ENCODE measurements at places on chromosomes 4 and X.

GRCh38 chr4:173161311-173161710 lies 7.3 kb upstream of the GALNT7 start:
- DNase-seq = no peak

- no peak for DNase-seq
These were observed 551.7 kb upstream of the INTU start for GRCh38 chr4:127081041-127081440.

GRCh38 chr4:2929469-2929868 lies 33.7 kb downstream of the NOP14 start:
- DNase-seq = no peak

GRCh38 chrX:100478714-100479306 lies 68.7 kb upstream of the PCDH19 start:
- no peak for DNase-seq

- no peak for DNase-seq
These were observed 466.8 kb upstream of the FAM241A start for GRCh38 chr4:111678479-111678878.

GRCh38 chrX:131816551-131817136 lies 206.5 kb upstream of the STK26 start:
- peak; percentile 73 for DNase-seq

DNA sequence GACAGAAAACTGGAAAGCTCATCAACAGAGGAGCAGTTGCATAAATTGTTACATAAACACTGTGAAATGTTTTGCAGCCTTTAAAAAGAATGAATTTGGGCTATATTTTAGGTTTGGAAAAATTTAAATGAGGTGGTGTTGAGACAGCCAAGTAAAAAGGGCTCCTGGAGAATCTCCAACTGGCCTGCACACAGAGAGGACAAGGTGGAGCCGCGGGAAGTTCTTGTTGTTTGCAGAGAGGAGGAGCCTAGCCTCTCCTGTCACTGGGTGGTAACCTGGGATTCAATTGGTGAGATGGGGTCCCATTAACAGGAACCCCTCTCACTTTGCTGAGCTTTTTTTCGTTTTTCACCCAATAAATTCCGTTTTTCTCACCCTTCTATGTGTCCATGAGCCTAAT lies 13.4 kb downstream of the GIMD1 start:
- DNase-seq = no peak

DNA sequence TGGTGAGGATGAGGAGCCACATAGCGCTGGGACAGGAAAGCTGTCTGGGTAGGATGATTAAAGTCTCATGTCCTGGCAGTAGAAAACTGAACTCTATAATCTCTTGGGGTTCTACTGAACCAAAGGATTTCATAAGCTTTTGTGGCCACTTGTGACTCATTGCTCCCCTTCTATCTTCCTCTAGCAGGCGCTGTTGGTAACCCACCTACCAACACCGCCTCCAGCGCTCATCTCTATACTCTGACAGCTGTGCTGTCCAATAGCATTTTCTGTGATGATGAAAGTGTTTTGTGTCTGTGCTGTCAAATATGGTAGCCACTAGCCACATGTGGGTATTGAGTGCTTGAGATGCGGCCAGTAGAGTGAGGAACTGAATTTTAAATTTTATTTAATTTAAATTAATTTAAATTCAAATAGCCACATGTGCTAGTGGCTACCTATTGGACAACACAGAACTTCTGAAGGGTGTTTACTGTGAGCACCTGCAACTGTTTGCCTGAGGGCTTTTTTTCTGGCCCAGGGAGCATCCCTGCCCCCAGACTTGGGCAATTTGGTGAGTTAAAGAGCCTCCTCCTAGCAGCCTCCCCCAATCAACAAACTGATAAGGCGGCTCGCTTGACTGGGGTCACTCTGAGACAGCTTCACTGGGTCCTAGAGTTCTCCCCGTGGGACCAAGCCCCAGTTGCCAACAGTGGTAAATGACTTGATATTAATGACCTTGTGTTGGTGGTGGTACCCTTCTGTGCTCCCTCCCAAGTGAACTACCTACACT lies 169.2 kb upstream of the ATP6AP2 start:
- DNase-seq = no peak

- DNase-seq = no peak
These were observed 73.6 kb upstream of the COX18 start for GRCh38 chr4:73142995-73143547.

DNA sequence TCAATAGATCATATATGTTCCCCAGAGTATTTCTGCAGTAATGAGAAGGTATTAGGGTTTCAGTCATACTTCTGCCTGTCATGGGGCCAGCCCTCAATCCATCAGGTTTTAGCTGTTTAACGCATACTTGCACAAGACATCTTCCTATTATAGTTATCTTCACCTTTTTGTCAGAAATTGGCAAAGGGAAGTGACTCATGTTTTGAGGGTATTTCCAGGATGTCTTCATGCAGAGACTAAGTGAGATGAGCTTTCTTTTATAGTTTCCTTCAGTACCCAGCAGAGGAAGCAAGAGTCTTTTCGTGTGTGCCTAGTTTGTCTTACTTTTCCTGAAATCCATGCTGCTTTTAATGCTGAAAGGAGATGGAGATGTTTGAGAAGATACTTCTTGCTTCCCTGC lies 9.5 kb downstream of the CSTF2 start:
- DNase-seq = peak; percentile 6

GRCh38 chr4:86891762-86892635 lies at the start of gene C4orf36:
Gene C4orf36, minus strand, starts transcription at chr4:86892422. Its CDS starts 902 bp downstream, at chr4:86891520.
- peak; percentile 22 for DNase-seq

GRCh38 chr4:100489305-100489704 lies 28.5 kb downstream of the EMCN start:
- DNase-seq = no peak

DNA sequence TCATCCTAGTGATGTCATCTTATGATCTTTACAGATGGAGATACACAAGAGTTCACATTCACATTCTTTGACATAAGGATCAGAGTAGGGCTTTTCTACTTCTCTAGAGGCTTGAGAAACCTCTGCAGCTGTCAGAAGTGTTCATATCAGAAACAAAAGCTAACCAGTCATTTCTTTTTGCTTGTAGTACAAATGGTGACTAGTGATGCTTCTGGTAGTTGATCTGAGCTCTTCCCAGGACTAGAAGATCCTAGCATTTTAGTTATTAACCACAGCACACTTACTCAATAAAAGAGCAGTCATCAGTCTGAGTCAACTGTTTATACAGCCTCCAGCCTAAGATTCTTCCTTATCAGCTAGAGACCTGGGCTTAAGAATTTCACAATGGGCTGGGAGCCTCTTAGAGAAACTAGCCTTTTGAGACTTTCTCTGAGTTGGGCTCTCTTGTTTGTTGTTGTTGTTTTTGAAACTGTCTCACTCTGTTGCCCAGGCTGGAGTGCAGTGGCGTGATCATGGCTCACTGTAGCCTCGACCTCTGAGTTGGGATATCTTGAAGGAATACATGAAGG lies 84.1 kb downstream of the TMEM164 start:
- DNase-seq = no peak

DNA sequence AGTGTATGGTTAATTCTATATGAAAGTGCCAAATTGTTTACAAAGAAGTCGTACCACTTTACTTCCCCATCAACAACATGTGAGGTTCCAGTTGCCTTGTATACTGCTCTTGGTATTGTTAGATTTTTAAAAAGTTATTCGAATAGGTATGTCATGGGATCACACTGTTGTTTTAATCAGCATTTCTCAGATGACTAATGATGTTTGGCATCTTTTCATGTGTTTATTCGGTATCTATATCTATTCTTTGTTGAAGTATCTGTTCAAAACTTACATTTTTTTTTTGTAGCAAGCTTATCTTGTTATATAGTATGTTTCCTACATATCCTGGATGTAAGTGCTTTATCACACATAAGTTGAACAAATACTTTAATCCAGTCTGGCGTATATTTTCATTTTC lies 99.4 kb upstream of the MAB21L2 start:
- no peak for DNase-seq

DNA sequence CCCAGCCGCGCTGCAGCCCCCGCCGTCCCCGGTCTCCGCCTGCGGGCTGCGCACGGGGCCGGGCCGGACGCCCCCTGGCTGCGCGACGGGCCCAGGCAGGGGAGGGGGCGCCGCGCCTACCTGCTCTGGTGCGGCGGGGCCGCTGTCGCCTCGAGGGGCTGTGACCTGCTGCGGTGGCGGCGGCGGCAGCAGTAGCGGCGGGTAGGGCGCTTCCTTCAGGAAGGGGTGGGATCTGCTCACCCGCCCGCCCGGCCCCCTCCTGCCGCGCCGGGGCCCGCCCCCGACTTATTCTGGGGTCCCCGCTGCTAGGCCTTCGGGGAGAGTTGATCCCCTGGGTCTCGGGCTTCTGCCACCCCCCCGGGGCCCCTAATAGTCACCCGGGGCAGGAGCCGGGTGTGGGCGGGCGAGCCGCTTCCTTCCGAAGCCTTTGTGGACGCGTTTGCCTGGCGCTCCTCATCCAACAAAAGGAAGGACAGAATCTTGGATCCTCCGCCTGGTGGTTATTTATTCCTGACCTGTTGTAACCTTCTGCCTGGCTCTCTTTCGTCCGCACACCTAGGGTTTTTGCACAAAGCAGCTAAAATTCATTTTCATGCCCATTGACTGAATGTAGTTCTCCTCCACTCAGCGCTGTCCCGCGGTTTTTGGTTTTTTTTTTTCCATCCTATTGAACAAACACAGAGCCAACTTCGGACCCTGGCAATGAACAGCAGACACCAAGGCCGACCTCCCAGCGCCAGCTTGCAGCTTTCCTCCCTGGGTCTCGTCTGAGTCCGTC lies at the start of gene TMEM150C:
TMEM150C (minus strand) TSS at position 203 of the 778 bp plus-strand sequence. CDS start 57,331 bp downstream, outside the sequence.
- no peak for DNase-seq

DNA sequence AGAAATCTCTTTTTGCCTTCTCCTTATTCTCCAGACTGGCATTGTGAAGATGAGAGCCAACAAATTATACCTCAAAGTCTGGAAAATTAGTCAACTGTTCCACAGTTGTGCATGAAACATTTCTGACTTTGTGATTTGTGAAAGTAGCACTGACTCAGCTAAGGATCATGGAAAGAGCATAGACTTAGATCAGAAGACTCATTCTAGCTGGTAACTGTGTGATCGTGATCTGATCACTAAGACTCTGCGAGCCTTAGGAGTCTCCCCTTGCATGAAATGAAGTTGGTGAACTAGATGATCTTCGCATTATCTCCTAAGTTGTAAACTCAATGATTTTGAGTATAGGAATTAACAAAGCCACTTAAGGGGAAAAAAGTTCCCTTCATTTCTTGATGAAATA lies 668.1 kb downstream of the RPA4 start:
- DNase-seq = no peak

- DNase-seq = no peak
These were observed 74.3 kb downstream of the NUDT10 start for GRCh38 chrX:51406688-51407519.

DNA sequence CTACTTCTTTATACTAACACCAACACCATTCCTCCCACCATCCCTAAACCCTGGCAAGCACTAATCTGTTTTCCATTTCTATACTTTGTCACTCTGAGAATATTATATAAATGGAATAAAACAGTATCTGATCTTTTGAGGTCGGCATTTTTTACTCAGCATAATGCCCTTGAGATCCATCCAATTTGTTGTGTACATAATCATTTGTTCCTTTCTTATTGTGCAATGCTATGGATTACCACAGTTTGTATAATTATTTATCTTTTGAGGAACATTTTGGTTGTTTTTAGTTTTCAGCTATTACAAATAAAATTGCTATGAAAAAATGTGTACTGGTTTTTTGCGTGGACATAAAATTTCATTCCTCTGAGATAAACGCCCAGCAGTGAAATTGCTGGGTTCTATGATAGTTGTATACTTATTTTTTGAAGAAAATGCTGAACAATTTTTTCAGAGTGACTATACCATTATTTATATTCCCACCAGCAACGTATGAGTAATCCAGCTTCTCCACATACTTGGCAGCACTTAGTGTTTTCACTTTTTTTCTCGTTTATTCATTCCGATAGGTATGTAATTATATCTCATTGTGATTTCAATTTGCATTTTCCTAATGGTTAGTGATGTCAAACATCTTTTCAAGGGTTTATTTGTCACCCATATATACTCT lies 154.3 kb upstream of the DCAF8L1 start:
- DNase-seq = no peak

DNA sequence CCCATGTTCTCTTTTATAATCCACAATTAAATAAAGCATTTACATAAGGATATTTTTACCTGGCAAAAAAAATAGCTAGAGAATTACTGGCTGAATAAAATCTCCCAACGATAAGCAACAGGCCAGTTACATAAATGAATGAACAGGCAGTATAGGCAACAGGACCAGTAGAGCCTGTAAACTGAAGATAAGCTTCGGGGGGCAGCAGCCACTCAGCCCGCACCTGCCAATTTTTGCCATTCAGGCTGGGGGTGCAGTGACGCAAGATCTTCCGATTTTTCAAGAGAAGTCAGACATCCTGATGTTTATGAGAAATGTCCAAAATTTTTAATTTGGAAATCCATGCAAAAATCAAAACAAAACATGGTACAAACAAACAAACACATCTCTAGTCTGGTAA lies 49.0 kb upstream of the CDKN2AIP start:
- DNase-seq = no peak

DNA sequence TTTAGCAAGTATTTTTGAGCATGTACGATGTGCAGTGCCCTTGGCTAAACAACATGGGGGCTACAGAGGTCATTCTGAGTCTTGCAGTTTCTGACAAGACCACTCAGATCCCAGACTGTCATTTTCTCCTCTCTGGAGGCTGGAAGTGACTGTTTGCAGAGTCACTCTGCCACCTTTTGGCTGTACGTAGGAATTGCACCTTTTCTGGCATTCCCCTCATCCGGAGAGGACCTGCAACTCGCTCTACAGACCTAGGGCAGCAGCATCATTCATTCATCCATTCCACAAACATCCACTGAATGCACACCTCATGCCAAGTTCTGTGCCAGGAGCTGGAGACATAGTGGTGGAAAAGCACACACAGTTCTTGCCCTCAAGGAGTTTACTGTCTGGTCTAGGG lies 160.4 kb upstream of the GPR101 start:
- peak; percentile 14 for DNase-seq

GRCh38 chr4:100649417-100649816 lies 131.6 kb upstream of the EMCN start:
- DNase-seq = no peak

DNA sequence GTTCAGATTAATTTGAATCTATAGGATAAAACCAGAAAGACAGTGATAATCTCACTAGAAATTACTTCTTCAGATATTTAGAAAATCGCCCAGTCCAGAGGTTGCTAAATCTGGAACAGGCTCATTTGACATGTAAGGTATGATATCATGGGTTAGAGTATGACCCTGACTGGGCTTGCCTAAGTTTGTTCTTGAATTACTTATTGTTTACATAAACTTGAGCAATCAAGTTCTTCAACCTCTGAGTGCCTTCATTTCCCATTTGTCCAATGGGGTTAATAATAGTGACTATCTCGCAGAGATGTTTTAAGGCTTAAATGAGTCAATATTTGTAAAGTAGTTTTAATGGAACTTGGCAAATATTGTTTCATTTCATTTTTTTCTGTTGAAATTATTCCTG lies 1947.6 kb upstream of the IGFBP7 start:
- DNase-seq = no peak

DNA sequence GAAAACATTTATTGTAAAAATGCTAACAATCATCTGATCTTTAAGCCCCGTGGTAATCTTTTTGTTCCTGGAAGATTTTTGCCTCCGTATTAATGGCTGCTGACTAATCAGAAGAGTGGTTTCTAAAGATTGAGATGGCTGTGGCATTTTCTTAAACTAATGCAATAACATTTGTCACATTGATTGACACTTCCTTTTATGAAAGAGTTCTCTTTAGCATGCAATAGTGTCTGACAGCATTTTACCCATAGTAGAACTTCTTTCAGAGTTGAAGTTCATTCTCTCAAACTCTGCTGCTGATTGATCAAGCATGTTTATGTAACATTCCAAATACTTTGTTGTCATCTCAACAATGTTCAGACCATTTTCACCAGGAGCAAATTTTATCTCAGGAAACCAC lies 26.8 kb upstream of the UGT2B4 start:
- no peak for DNase-seq

- DNase-seq = no peak
These were observed 46.8 kb downstream of the TMEM165 start for GRCh38 chr4:55442541-55442940.
